H54 (cell line): ENCODE measurements at places on chromosomes 11 and 22.
A peak's percentile ranks its signal among the peaks of the same experiment; 100 is the strongest.

DNA sequence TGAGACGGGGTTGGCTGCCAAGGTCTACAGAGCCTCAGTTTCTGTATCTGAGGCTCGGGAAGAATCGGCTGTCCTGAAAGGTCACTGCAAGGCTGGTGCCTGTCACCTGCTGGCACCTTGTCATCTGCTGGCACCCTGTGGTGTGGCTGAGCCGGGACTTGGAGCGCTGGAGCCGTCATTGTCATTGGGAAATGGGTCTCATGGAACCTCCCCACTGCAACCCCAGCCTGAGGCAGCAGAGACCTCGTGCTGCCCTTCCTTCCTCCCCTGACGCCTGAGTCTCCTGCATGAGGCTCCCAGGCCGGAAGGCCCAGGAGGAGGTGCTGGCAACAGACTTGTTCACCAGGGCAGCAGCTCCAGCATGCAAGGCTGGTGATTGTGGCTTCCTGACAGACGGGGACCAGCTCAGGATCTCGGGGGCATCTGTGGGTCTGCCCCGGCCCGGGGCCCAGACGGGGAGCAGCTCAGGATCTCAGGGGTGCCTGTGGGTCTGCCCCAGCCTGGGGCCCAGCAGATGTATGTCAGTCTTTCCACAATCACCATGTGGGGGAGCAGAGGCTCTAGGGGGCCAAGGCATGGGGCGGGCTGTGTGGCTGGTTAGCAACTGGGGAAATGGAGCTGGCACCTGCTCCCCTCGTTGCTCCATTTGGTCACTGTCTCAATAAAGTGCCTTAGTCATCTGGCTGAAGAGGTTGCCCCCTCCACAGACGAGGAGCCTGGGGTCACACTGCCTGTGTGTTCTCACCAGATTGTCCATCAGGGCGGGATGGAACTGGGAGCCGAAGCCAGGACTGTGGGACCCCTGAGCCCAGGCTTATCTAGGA is 668.7 kb downstream of the BRD1 start:
- DNase-seq = no peak

- no peak for DNase-seq
Measured at GRCh38 chr11:67576735-67577475, 6.7 kb upstream of the GSTP1 start.

- no peak for DNase-seq
Measured at GRCh38 chr11:91261513-91261912, 963.1 kb upstream of the FAT3 start.

GRCh38 chr22:44801476-44801875 is 49.1 kb downstream of the ARHGAP8 start:
- no peak for DNase-seq

- no peak for DNase-seq
Measured at GRCh38 chr11:8793114-8793777, 110.7 kb downstream of the RPL27A start.

- DNase-seq = no peak
Measured at GRCh38 chr11:24373516-24373915, 123.3 kb upstream of the LUZP2 start.

DNA sequence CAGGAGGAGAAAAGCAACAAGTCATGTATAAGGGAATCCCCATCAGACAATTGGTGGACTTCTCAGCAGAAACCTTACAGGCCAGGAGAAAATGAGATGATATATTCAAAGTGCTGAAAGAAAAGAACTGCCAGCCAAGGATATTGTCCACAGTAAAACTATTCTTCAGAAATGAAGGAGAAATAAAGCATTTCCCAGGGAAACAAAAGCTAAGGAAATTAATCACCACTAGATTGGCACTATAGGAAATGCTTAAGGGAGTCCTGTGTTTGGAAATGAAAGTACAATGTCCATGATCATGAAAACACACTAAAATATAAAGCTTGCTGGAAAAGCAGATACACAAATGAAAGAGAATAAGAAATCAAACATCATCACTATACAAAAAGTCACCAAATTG is 282.0 kb downstream of the BLID start:
- no peak for DNase-seq

DNA sequence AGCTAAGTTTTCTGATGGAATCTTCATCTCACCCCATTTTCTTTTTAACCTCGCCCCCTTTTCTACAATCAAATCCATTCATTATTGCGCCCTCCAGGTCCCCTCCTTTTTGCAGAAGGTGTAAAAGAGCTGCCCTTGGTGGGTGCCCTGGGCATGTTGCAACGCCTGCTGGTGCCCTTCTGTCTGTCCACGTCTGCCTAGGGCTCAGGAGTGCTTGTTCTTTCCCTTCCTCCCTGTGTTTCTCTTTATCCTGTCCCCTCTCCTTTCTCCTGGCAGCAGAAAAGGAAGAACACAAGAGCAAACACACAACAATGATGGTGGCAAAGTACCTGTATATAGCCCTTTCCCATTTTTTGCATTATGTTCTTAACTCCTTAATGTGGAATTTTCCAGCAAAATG is 6.2 kb upstream of the TLCD5 start:
- DNase-seq = no peak

DNA sequence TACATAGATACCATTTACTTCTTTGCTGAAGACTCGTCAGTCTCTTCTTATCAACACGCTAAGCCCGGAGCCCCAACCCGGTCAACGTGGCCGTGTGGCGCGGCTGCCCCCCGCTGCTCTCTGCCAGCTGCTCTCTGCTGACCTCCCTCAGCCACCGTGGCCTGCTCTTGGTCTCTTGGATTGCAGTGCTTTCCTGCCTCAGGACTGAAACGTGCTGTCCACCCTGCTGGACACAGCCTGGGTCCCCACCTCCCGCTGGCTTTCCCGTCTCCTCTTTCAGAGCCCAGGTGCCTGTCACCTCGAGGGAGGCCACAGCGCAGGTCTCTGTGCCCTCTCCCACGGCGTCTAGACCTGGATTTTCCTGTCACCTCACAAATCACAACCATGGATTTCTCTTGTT is 388.1 kb upstream of the B3GAT1 start:
- no peak for DNase-seq

DNA sequence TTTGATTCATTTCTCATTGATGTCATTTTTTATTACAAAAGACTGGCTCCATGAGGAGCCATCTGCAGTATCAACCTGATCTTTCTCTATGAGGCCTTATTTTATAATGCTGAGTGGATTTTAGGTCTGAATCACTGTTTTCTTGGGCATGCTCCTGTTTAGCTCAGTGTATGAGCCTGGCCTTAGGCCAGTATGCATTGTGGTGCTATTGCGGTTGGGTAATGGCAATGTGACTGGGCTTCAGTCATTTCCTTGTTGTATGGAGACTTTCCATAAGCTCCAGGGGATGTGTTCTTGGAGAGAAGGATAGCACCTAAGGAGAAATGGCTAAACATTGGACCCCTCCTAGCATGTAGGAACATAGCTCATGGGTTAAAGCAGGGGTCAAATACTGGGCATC is 293.2 kb downstream of the NELL1 start:
- DNase-seq = no peak

DNA sequence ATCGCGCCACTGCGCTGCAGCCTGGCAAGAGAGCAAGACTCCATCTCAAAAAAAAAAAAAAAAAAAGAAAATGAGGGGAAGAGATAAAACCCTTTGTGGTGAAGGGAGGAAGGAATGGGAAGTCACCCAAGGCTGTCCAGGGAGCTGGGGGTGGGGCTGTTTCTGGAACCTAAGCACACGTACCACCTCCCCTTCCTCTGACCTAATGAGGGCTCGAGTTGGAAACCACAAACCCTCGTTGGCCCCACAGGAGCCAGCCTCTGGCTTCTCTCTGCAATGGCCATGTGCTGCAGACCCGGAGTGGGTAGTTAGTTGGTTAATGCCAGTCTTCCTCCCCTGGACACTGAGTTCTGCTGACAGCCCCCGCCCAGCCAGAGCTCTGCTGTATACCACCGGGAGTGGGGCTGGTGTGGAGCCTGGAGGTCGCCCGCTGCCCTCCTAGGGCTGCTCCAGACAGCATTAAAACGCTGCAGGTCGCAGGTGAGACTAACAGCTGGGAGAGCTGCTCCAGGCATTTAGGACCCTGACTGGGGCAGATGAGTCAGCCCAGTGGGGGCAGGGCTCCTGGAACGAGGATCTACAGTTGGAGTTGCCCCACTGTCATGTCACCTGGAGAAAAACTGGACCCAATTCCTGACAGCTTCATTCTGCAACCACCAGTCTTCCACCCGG is at the start of gene LGALS12:
Gene LGALS12 (plus strand): TSS at position 228 of the 672 bp plus-strand sequence. CDS start 375 bp downstream, at position 603.
- no peak for DNase-seq

GRCh38 chr22:18056161-18056666 is 21.6 kb upstream of the PEX26 start:
- peak; percentile 53 for DNase-seq

DNA sequence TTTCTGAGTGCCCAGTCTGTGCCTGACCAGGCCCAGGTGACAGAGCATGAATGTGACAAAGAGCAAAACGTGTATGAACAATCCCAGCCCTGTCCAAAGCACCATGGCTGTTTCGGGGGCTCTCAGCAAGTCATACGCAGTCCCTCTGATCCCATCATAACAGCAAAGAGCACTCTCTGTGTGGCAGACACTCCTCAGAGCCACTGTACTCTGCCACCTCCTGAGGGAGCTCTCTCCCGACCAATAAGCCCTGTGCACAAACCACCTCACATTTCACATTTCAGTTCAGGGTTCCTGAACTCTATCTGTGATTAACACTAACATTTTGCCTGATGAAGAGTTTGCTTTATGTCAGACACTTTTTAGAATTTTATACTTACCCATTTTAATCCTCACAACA is 6.6 kb downstream of the DGCR2 start:
- DNase-seq = no peak

DNA sequence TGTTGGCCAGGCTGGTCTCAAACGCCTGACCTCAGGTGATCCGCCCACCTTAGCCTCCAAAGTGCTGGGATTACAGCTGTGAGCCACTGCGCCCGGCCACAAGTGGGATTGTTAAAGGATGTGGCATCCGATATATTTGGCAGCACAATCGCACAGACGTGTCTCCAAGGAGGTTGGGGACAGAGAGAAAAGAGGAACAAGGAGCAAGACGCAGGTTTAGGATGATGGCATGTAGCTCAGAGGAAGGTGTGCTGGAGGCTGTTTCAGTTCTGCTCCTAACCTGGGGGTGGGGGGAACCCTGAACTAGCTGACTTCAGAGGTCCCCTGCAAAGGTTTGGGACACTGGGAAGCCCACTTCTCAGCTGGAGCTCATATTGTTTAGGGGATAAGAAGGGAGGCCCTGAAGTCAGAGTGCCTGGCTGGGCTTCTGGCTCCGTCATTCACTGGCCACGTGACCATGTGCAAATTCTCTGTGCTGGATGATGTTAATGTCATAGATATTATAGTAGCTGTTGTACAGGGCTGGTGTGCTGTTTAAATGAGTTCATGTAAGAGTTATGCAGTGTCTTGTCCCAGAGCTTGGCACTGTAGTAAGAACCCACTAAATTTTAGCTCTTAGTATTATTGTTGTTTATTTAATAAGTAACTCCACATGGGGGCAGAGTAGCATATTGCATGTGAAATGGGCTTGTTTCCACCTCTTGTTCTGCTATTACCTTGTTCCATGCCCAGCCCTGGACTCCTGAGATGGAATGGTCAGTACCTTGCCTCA is 129.7 kb downstream of the ST3GAL4 start:
- DNase-seq = no peak

DNA sequence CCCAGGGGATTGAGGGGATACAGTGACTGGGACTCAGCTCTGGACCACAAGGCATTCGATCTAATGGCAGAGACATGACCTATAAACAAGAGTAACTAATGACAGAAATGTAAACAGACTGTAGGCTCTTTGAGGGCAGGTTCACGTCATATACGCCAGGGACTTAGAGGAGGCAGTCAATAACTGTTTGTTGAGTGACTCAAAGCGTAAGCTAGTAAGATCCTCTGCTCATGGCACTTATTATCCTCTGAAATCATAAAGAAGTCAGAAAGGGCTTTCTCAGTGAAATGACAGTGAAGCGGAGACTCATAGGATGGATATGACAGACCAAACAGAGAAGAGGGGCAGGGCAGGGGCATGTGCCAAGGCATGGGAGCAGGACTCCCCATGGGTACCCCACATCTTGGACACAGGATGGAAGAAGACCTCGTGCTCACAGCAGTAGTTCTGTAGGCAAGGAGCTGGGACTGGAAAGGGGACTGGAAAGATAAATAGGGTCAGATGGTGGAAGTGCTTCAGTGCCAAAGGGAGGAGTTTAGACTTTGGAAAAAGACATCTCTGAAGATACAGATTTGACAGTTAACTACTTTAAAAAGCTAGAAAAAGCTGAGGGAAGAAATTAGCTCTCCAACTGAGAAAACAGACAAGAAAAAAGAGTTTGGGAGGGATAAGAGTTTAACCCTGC is 72.7 kb downstream of the SLC1A2 start:
- DNase-seq = no peak

DNA sequence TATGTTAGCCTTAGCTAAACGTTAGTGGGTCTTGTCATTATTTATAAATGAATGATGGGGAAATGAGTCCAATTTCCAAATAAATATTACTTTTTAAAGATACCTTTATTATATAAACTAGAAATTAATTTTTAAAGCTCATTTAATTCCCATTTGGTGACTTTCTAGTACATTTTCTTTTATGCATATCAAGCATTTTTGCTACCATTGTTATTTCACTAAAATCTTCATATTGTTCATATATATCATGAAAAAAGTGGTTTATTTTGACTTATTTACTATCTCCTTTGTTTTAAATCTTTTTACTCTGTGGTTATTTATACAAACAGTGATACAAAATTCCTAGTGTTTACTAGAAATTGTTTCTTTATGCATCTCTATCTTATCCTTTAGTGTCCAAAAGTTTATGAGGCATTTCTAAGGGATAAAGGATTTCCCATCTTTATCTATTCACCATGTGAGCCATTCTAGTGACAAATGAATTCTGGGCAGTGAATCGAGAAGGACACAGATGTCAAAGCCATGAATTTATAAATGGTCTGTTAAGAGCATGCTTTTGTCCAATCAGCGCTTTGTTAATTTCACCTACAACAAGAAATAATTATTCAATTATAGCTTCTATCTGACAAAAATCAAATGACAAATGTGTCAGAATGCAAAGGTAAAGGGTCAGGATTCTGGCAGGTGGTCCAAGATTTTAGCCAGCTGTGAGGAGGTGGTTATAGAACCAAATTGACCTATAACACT is 70.6 kb downstream of the PRMT3 start:
- no peak for DNase-seq

GRCh38 chr22:29626497-29627195 is 23.2 kb downstream of the NF2 start:
- DNase-seq = no peak

DNA sequence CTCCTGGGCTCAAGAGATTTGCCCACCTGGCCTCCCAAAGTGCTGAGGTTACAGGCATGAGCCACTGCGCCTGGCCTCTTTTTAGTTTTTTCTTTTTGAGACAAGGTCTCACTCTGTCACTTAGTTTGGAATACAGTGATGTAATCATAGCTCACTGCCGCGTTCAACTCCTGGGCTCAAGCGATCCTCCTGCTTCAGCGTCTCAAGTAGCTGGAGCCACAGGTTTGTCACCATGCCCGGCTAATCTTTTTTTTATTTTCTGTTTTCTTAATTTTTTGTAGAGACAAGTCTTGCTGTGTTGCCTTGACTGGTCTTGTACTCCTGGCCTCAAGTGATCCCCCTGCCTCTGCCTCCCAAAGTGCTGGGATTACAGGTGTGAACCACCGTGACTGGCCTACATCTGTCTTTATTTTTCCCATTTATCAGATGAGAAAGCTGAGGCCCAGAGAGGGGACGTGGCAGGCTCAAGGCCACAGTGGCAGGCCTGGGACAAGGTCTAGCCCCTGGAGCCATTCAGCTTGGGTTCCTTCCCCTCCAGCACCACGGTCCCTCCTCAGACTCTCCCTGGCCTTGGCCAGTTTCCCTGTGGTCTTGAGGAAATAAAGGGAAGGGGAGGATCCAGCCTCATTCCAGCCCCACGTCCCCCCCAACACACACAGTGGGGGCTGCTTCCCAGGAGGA is 2.8 kb upstream of the KDELR3 start:
- no peak for DNase-seq

- no peak for DNase-seq
Measured at GRCh38 chr11:130369713-130370112, 55.0 kb upstream of the ZBTB44 start.
